Kasumi-1 (cell line): ENCODE measurements at places on chromosomes 7 and 10.

DNA sequence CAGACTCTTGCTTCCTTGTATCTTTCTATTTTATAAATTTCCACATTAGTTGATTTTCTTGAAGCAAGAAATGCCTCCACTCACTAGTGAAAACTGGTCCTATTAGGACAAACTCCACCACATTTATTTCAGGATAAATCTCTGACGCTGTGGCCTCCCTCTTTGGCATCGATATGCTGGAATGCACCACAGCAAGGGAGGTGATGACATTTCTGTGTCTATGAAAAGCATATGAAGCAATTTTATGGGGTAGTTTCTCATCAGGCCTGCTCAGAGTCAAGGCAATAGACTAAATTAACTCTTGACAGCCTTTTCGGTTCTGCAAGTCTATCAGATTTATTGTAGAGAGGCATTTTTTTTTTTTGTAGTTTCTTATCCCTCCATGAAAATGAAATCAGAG, 304.4 kb downstream of the ZEB1 start:
- DNase-seq = no peak

- DNase-seq = no peak
These were observed 50.7 kb downstream of the HSPA12A start for GRCh38 chr10:116691635-116692034.

- DNase-seq = no peak
These were observed 408.3 kb upstream of the ANKRD30A start for GRCh38 chr10:36717118-36717517.

DNA sequence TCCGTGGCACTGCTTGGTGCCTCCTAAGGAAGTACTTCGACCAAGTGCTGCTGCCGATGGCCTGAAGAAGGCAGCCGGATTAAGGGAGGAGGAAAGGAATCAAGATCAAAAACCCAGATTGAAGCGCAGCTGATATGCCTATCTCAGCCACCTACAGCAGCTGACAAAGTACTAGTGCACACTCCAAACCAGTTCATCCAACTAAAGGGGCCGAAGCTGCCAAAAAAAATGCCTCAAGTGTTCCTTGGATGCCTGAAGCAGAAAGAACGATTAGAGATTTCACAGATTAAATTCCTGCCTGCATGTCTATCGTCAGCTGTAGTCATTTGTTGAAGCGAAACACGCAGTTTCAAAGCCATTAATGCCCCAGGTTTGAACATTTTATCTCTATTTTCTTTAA, 65.7 kb downstream of the TNRC18 start:
- no peak for DNase-seq

GRCh38 chr7:81081616-81082015, 162.8 kb upstream of the SEMA3C start:
- DNase-seq = no peak

GRCh38 chr7:146982482-146982881, 865.9 kb downstream of the CNTNAP2 start:
- no peak for DNase-seq

- no peak for DNase-seq
These were observed 64.6 kb upstream of the CALN1 start for GRCh38 chr7:72476608-72477305.

GRCh38 chr7:102189756-102190155, 96.9 kb upstream of the SH2B2 start:
- DNase-seq = no peak

DNA sequence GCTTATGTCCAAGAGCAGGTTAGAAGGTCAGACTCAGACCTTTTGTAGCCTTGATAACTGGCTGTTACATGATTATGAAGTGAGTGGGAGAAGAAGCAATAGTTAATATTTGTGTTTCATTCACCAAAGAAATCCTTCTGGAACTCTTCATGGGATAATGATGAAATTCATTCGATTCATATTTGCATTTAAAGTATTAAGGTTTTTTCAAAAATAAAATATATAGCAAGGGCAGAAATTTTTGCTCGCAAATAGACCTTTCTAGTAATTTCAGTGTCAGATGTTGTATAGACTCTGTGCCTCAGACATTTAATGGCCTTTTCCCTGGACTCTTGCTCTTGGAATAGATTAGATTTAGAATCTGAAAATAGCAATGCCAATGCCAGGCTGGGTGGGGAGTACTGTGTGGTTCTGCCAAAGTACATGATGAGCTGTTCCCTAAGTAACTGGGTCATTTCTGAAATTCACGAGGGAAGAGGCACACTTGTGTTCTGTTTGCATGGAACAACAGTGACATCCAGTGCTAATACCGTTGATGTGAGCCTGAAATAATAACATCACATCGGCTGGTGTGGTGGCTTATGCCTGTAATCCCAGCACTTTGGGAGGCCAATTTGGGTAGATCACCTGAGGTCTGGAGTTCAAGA, 119.2 kb downstream of the MBL2 start:
- DNase-seq = no peak

GRCh38 chr10:123883673-123884320, 7.8 kb downstream of the CPXM2 start:
- no peak for DNase-seq

GRCh38 chr10:104563548-104563947, 77.5 kb upstream of the SORCS3 start:
- no peak for DNase-seq
